Adipocyte (in vitro differentiated cells): ENCODE measurements at places on chromosomes 1 and 21.

- DNase-seq: no peak
Observed at GRCh38 chr1:170494369-170494768, 37.6 kb upstream of the GORAB start.

- DNase-seq: peak; percentile 55
Observed at GRCh38 chr1:1347663-1348419, 1.4 kb downstream of the DVL1 start.

DNA sequence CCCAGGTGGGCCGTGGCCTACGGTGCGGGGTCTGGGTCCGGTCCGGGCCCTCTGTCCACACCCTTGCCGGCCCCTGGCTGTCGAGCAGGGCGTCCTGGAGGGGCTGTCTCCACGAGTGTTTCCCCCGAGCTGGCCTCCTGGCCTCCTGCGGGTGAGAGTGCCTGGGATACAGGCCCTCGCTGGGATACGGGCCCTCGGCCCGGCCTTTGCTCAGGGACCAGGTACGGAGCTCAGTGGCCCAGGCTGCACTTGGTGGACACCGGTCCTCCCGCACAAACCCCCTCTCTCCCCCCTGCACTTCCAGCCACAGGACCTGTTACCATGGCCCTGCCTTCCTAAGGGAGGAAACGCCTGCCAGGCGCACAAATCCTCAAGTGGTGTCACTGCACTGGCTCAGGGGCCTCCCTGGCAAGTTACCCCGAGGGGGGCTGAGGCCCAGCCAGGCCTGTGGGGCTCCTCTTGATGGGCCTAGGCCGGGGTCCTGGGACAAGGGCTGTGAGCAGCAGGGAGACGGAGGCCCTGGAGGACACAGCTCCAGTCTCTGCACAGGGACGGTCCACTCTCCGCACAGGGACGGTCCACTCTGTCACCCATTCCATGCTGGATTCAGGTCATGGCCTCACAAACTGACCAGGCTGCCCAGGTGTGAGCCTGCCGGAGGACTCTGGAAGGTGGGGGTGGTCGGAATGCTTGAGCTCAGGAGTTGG, 18.2 kb upstream of the RNF223 start:
- no peak for DNase-seq

DNA sequence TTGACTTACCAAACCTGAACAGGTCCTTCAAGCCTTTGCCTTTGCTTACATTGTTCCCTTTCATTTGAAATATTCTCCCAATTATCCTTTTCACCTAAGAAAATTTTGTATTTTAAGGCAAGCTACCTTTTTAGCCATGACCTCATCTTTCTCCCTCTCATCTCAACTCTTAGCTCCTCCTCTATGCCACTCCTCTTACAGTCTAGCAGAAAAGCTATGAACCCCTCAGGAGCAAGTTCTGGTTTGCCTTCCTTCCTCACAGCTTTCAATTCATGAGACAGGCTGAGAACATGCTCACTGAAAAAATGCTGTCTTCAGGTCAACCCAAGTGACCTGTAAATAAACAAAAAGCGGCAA, 8.3 kb upstream of the MUTYH start:
- DNase-seq: no peak

DNA sequence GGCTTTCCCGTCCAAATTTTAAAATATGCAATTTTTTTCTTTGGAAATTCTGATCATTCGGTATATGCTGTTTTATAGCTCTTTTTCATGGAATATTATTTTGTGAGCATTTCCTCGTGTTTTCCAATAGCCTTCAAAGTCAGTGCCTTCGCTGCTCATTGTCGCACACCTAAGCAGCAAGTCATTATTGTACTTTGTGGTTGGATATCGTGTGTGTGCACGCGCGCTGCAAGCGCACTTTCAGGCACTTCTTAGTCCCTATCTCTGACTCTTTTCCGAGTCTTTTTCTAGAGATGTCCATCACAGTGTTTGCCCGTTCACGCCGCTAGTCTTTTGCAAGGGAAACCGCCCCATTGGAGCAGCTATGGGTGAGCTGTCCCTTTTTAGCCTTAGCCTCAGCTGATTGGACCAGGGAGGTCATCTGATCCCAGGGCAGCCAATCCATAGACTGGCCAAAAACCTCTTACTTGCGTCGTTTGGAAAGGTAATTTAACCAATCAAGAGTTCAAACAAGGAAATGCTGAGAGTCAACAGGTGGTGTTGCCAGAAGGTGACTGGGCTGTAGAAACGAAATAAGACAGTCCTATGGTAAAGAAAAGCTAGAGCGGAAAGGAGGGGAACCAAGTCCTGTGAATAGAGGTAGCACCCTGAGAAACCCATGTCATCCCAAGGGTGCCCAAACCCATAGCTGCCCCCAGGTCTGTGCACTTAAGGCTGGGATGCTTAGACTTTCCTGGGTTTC, 710 bp upstream of the HYI start:
- DNase-seq: peak; percentile 83

GRCh38 chr1:65991694-65992093, 199.0 kb downstream of the PDE4B start:
- DNase-seq: peak; percentile 8

DNA sequence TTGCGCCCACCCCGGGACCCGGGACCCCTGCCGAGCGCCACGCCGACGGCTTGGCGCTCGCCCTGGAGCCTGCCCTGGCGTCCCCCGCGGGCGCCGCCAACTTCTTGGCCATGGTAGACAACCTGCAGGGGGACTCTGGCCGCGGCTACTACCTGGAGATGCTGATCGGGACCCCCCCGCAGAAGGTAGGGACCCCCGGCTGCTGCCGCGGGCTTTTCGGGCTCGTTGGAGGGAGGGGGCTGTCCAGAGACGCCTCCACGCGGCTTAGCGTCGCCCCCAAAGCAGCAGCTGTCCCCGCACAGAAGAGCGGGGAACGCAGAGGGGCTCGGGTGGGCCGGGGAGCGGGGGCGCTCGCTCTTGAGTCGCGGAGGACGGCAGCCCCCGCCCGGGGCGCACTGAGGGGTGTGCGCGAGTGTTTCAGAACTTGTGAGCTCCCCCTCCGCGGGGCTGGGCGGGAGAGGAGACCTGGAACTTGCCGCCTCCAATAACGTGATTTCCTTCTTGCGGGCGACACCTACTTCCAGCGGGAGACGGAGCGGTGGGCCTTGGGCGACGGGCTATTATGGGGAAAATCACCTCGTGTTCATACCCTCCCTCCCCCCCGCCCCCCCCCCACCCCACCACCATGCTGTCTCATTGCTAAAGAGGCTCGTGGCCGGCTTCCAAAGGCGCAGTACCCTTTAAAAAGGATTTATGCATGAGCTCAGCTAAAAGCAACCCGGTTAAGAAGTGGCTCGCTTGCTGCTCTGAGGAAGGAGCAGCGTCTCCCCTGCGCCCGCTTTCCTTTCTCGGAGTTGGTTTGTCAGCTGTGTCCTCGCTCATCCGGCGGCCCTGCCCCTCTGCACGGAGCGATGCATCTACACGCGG, 664 bp downstream of the BACE2 start:
- peak; percentile 79 for DNase-seq

DNA sequence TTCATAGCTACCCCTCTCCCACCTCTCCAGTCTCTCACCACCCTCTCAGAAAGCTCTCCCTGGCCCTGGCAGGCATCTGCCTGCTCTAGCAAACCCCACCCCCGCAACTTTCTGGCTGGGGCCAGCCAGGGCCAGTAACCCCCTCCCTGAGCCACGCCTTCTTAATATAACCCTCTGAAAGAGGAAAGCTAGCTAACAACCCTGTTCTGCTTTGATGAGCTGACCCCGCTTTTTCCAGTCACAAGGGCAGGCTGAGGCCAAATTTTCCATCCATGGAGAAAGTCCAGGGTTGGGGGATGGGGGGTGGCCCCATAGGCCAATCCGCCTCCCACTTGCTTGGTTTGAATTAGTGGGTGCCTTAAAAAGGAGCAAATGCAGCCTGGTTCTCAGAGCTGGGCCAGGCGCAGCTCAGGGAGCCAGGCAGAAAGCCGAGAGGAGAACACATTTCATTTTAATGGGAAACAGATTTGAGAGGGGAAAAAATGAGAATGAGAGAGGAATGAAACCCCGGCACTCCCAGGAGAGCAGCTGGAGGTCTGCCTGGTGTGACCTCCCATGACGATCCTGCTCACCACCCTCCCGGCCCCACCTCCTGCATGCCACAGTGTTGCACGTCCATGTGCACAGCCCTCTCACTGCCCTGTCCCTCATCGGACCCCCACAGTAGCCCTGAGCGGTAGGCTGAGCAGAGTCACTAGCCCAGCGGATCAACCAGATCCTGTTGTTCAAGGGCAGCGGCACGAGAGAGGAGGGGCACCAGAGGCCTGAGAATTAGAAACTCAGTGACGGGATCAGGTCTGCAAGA, 62.3 kb downstream of the OPTC start:
- peak; percentile 96 for DNase-seq

DNA sequence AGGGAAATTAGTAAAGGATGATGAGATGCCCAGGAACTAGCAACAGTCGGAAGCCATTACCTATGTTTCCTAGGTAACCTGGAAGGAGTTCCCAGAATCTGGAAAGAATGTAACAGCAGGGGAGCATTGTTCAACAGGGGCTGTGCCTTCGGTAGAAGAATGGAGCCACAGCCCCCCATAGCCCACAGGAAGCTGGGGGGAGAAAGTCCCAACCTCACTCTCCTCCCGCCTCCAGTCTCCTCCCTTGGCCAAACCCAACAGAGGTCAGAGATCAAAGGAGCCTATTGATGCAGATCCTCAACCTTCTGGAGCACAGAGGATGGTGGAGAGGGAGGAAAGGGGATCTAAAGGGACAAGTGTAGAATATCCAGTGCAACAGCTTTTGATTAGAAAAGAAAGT, 131.5 kb upstream of the SLC44A3 start:
- no peak for DNase-seq

GRCh38 chr1:91846007-91846638, 39.8 kb downstream of the TGFBR3 start:
- DNase-seq: peak; percentile 80

DNA sequence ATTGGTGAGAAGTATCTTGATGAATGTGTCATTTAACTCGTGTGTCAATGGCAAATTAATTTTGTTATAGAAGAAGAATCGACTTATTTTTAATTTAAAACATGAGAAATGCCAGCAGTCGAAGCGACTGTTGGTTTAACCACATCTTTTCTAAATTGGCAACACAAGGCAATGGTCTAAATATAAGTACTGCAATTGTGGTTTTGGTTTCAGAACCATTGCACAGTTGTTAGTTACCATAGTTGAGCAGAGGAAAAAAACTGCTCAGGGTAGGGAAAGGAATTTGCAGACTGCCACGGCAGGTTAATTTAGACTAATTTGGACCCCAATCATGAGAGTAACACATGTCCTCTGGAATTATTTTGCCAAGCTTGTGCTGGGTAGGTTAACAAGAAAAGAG, 185.6 kb upstream of the RUNX1 start:
- no peak for DNase-seq

GRCh38 chr21:33051925-33052324, 18.0 kb upstream of the OLIG1 start:
- DNase-seq: no peak

GRCh38 chr1:243312952-243313634, 57.3 kb downstream of the SDCCAG8 start:
- DNase-seq: no peak

GRCh38 chr1:116253566-116254382, 119.3 kb upstream of the ATP1A1 start:
- DNase-seq: no peak

DNA sequence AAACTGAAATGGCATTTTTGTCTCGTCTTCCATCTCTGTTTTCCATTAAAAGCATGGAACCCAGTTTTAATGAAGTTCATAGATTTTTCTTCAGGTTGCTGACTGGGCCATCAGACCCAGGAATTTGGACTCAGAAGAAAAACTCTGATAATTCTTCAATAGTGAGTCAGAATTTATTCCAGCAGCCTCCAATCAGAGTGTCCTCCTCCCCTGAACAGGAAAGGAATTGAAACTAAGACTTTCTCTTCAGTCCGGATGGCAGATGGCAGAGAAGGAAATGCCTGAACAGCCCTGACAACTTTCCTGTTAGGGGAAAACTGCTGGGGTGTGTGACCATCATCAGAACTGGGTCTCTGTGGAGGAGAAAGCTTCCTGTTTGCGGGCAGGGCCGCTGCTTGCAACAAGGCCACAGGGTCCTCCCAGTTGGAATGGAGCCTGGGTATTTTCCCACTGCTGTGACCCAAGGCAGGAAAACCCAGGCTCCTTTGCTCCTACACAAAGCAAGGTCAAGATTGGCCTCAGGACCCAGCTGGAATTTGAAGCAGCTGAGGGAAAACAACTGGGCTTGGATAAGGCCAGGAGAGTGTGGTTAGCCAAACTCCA, 20.7 kb downstream of the CD34 start:
- DNase-seq: peak; percentile 76

GRCh38 chr1:12157366-12158231, 9.2 kb upstream of the TNFRSF1B start:
- no peak for DNase-seq

DNA sequence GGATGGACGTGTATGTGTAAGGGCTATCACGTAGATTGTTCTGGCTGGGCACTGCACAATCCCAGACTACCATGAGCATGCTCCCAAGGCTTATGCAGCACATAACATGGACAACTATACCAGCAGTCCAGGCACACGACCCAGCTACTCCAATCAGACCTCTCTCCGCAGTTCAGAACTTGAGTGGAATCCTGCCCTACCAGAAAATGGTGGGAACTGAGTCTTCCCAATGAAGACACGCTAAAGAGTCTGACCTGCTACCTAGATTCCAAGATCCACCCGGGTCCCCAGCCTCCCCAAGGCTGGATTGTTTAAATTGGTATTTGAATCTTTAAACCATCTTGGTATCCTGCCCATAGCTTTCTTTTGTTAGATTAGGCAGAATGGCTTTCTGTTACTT, 251.3 kb upstream of the KAZN start:
- DNase-seq: no peak

- peak; percentile 81 for DNase-seq
Observed at GRCh38 chr1:248858096-248858890, 592 bp downstream of the ZNF692 start.

GRCh38 chr1:215543191-215543606, 23.9 kb upstream of the KCTD3 start:
- DNase-seq: peak; percentile 58

- no peak for DNase-seq
Observed at GRCh38 chr1:64231153-64231552, 27.7 kb downstream of the UBE2U start.

- DNase-seq: peak; percentile 19
Observed at GRCh38 chr1:191174298-191174697, 696.6 kb upstream of the BRINP3 start.

DNA sequence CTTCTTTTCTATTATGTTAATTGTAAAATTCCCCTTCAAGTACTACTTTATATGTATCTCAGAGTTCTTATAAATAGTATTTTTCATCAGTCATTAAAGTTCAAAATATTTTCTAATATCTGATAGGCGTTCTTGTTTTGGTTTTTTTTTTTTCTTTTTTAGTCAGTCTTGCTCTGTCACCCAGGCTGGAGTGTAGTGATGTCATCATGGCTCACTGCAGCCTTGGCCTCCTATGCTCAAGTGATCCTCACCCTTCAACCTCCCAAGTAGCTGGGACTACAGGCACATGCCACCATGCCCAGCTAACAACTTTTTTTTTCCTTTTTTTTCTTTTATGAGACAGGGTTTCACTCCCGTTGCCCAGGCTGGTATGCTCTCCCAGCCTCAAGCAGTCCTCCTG, 27.3 kb downstream of the AGMAT start:
- DNase-seq: no peak
